Heart right ventricle (tissue), 16 donors: ENCODE measurements at places on chromosomes 2 and 18.

GRCh38 chr2:72892506-72893173 is 5.4 kb downstream of the SPR start:
- peak; percentile 67 for DNase-seq

- DNase-seq, result no peak
These were observed 41.9 kb upstream of the TANC1 start for GRCh38 chr2:158926478-158926948.

GRCh38 chr2:212711856-212712255 is 173.3 kb upstream of the ERBB4 start:
- DNase-seq, result no peak

- no peak for DNase-seq
These were observed 19.8 kb downstream of the RPRD1A start for GRCh38 chr18:36047521-36047920.

DNA sequence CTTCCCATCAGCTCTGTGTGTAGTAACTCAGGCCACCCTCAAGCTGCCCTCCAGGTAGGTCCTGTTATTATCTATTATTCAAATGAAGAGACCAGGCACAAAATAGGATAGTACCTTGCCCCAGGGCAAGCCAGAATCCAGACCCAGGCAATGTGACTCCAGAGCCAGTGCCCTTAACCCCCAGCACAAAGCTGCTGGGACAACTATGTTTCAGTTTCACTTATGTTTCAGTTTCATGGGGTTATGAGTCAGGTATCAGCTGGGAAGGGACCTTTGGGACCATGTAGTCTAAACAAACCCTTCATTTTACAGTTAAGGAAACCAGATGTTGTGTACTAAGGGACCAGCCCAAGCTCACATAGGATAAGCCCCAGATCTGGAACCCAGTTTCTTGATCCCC is 10.0 kb downstream of the HK2 start:
- DNase-seq, result no peak

DNA sequence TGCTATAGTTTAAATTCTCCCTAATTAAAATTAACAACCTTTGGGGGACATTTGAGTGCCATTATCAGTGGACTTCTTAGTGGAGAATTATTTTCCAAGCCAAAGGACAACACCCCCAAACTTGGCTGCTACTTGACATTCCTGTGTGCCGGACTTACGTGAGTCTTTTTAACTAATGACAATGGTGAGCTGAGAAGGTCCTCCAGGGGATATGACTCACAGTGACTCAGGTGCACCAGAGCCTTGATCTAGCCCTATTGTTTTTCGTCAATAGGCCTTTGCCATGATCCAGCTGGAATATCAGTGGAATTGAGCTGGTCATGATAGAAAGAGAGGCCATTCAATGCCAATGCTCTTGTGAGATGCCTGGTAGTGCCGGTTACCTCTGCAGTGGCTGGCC is 118.1 kb upstream of the CXCR4 start:
- DNase-seq, result no peak

DNA sequence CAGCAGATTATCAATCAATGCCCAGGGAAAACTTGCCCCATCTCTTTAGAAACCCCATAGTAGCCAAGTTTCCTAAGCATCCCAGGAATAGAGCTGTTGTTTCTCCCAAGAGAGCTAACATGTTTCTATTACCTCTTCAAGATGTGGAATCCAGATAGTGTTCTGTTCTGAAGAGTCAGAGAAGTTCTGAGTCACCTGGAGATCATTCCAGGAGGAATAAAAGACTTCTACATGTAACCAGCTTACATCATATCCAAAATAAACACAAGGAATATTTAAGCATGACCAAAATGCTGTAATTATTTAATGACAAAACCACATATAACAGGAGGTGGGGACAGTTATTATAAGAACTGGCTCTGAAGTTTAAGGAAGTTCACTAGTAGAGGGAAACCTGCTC is 51.0 kb upstream of the GORASP2 start:
- DNase-seq, result no peak

GRCh38 chr18:63216516-63217311 is 102.9 kb downstream of the BCL2 start:
- no peak for DNase-seq

GRCh38 chr2:232894746-232895145 is 24.7 kb downstream of the SNORC start:
- DNase-seq, result no peak

GRCh38 chr2:189252991-189253675 is 73.6 kb upstream of the COL5A2 start:
- DNase-seq, result no peak

- DNase-seq, result peak; percentile 32
These were observed 66.7 kb upstream of the SLC39A10 start for GRCh38 chr2:195590199-195590860.
